Endodermal cell (in vitro differentiated cells): ENCODE measurements at places on chromosomes 11 and 22. TPM values are rescaled to one million over a fixed set of nuclear protein-coding genes. Genes with fewer than 3 reads are reported as not detected.

The USH1C gene
- total RNA-seq, result 0.95 and 1.5 TPM in 2 replicates

GRCh38 chr22:40396882-40397281 is 26.5 kb downstream of the SGSM3 start:
- no peak overlapping the region for H3K27ac ChIP-seq
- no peaks in the 10 kb centered on the region for H3K27me3 ChIP-seq
- H3K4me3 ChIP-seq, result no peak overlapping the region
- H3K36me3 ChIP-seq, result peaks cover 15% of the 10 kb centered on the region

- no peaks in the 10 kb centered on the region for H3K36me3 ChIP-seq
- DNase-seq, result no peak
- H3K4me3 ChIP-seq, result no peak overlapping the region
- no peaks in the 10 kb centered on the region for H3K27me3 ChIP-seq
- no peak overlapping the region for H3K27ac ChIP-seq
These were observed 125.4 kb downstream of the CASP12 start for GRCh38 chr11:104772806-104773241.

DNA sequence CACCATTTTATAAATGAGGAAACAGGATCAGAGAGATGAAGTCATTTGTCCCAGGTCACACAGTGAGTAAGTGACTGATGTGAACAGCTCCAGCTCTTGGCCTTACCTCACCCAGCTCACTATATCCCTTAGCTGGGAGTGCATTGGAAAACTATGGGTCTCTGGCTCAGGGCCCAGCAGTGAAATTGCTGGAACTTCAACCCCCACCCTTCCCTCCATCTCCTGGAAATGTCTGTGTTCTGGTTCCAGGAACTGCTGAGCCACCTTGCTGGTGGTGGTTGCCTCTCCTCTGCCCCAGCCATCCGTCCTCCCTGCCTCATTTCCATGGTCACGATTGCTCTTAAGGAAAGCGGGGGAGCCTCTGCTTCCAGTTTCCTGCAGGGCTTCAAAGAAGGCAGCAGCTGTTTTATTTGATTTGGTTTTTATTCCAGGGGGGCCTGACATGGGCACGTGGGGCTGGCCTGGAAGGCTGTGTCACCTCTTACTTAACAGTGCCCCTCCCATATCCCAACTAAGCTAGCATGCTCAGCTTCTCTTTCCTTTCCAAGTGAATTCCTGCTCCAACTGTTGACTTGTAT is 46.2 kb upstream of the CSTF3 start:
- H3K27ac ChIP-seq, result no peak overlapping the region
- H3K4me1 ChIP-seq, result no peaks in the 10 kb centered on the region
- DNase-seq, result no peak
- H3K36me3 ChIP-seq, result no peaks in the 10 kb centered on the region
- H3K27me3 ChIP-seq, result no peaks in the 10 kb centered on the region

DNA sequence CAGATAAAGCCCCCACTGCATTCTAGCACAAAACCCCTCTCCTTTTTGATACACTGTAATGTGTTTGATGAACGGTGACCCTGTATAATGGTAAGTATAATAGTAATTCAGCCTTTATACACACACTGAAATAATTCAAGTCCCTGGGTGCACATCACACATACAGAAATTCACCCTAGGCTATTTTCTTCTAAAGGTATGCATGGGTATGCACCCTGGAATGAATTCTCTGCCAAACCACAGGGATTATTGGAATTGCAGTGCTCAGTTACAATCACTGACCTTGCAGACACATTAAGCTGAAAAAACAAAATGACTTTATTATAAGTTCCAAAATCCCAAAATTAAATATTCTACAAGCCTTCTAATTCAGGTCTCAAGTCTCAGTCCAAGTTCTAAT is 245.9 kb upstream of the FAT3 start:
- no peak overlapping the region for H3K4me3 ChIP-seq
- DNase-seq, result no peak
- no peak overlapping the region for H3K27ac ChIP-seq
- no peaks in the 10 kb centered on the region for H3K4me1 ChIP-seq

GRCh38 chr11:36347384-36347906 is 51.4 kb downstream of the PRR5L start:
- no peak overlapping the region for H3K4me3 ChIP-seq
- H3K4me1 ChIP-seq, result peaks cover 12% of the 10 kb centered on the region
- peaks cover under 1% of the 10 kb centered on the region for H3K27me3 ChIP-seq
- DNase-seq, result no peak
- no peak overlapping the region for H3K27ac ChIP-seq
